ENCODE measurements at places on chromosomes 5 and 9. TPM values are rescaled to one million over a fixed set of nuclear protein-coding genes. Genes with fewer than 3 reads are reported as not detected.

MYMK gene
- total RNA-seq, result not detected

SPATA31E1 gene
- not detected for total RNA-seq

PCDHGC4 gene
- 0.37 TPM for total RNA-seq

RFESD gene
- total RNA-seq, result 2.6 TPM

SPAG8 gene
- 0.96 TPM for total RNA-seq
